ENCODE measurements at places on chromosomes 13 and 19.

DNA sequence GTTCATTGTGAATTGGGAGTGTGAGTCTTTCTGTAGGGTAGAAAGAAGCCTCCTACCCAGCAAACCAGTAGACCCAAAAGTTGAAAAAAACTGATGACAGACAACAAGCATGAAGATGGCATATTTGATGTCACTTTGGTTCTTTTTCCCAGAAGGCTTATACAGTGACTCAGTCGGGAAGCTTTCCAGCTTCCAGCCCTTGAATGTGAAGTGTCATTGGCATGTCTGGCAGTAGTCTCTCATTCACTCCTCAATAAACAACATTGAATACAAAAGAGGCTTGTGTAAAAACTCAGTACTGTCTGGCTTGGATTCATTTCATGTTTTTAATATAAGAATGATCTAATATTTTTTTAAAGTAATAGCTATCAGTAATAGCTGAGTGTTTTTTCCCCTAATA is 68.7 kb downstream of the IPO5 start:
- no peak for DNase-seq

- DNase-seq: no peak
These were observed 1.5 kb upstream of the TRPC4 start for GRCh38 chr13:37870895-37871550.

GRCh38 chr13:40619479-40619814 is 47.0 kb downstream of the FOXO1 start:
- no peak for DNase-seq

DNA sequence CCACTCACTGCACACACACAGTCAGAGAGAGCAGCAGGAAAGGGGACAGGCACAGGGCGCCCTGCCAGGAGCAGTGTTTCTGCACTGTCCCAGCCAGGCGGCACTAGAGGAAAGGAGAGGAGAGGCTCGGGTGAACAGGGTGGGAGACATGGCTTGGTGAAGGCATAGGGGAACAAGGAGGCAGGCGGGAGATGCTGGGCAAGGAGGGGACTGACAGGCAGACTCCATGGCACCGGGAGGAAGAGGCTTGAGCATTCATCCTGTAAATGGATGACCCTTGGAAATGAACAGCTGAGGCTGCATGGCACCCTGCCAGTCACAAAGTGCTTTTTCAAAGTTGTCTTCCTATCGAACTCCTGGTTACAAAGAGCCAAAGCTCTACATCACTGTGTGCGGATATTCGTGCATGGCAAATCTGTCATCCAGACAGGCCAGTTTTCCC is 22.4 kb downstream of the MED26 start:
- DNase-seq: no peak

- peak; percentile 55 for DNase-seq
These were observed 9.5 kb upstream of the INSL3 start for GRCh38 chr19:17830567-17831418.

DNA sequence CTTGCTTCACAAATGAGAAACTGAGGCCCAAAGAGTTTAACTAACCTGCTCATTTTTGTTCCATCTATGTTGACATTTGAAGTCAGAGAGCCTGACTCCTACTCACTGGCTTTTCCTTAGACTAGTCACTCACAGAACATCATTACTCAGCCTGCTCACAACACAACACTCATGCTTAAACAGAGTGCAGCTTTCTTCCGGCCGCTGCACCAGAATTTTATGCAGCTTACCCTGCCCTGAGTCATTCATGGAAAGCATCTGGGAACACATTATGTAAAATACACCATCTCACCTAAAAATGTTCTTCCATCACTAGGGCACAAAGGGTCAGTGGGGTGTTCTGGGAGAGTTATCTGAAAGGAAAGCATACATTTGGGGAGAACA is 303.4 kb downstream of the SPRY2 start:
- DNase-seq: no peak

DNA sequence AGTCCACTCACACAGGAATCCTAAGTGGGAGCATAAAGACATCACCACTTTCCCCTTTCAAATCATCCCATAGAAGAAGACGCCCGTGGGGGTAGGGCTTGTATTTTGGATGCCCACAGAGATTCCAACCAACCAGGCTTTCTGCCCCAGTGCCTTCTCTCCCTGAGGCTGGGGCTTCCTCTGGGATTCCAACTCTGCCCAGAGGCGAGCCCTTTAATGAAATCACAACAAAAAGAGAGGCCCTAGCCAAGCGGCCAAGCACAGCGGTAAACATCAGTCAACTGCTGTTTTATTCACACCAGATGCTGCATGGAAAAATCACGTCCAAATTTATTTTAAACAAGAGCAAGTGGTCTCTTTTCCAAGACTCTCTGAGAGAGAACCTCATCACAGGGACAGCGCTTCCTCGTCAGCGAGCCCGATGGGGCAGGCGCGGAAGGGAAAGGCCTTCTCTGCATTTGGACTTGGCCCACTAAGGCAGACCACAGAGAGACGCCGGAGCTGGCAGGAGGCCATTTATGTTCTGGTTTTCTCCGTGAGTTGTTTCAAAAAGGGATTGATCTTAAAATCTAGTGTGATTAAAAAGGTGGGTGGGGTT is 31.5 kb downstream of the ADPRHL1 start:
- DNase-seq: no peak

DNA sequence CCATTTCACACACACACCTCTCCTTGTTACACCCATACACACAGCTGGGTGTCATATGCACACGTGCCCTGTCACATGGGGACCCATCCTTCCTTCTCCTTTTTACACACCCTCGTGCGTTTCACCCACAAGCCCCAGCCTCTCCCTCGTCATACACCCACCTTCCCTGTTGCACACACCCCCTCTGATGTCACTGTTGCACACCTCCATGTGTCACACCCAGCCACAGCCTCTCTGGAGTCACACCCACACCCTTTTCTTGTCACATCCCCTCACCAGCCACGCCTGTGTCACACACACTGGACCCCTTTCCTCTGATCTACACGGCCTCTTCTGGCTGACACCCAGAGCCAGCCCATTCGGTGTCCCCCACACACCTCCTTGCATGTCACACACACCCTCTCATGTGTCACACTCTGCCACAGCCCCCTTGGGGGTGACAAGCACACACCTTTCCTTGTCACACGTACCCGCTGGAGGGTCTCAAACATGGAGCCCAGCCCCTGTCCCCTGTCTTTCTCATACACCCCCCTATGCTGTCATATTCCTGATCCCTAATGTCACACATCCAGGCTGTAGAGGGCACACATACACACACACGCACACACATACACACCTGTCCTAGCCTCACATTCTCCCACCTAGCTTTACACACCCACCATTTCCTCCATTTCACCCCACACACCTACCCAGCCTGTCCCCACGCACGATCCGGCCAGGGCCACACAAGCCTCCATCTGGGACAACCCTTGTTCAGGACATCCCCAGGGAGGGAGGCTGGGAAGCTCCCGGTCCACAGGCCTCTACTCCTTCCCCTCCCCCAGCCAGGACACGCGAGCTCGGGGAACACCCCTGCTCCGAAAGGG is 1.4 kb downstream of the NOVA2 start:
- DNase-seq: no peak

DNA sequence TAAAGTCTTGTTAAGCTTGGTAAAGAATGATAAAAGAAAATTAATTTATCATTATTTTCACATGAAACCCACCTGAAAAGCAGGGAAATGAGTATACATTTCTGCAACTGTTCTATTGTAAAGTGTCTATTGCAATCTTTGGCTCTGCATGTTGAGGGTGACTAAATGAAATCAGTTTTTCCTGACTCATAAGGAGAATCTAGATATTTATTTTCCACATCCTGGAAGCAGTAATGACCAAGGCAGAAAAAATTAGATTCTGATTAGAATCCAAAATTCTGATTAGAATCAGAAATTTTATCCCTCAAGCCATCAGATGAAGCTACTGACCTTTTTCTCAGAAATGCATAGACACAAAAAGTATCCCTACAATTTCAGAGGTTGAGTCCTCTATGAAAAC is 178.4 kb downstream of the MYO16 start:
- no peak for DNase-seq

DNA sequence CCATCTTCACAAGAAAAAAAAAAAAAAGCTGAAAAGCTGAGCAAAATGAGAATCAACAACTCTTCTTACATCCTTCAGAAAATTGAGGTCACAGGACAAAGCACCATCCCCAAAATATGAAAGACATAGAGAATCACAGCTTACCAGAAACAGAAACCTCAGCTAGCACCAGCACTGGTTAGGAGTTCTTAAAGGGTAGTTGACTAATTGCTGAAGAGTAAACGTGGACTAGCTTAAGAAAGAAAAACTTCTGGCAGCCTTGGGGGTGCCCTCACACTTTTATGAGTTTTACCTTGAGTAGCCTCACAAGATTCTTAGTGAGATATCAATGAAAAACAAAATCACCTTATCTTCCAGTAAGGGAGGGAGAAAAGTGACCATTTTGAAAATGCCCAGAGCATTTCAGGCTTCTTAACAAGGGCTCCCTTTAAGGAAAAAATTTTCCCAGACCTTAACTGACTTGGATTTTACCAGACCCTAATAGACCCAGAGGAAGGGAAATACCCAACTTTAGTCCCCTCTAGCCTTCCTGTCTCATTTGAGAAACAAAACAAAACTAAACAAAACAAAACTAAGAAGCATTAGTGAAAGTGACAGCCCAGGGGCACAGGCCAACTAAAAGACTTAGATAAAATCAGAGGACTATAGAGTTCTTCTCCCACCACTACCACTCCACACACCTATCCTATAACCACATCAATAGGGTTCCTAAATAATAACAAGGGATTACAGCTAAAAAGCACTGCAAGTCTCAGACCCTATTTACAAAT is 888.6 kb downstream of the DIAPH3 start:
- no peak for DNase-seq

DNA sequence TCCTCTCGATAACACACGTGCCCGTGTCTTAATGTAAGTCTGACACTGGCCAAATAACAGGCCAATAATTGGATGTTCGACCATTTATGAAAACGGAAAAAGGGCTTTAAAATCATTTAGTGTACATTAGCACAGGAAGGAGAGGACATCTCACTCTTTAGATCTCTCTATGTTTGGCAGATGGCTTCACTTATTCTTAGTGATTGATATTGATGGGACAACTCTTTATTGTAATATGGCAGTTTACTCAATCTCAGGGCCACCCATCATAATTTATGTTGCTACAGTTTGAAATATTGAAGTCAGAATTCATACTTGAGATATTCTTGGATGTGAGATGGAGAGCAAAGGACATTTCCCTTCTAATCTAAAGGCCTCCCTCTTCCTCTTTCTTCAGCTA is 430.7 kb upstream of the ARGLU1 start:
- no peak for DNase-seq

GRCh38 chr13:25171517-25172302 is at the start of gene AMER2:
AMER2 (minus strand) TSS chr13:25172288; CDS start chr13:25171619, 669 bp downstream.
- peak; percentile 77 for DNase-seq

- DNase-seq: no peak
These were observed 14.5 kb downstream of the NLRP12 start for GRCh38 chr19:53809518-53810186.

DNA sequence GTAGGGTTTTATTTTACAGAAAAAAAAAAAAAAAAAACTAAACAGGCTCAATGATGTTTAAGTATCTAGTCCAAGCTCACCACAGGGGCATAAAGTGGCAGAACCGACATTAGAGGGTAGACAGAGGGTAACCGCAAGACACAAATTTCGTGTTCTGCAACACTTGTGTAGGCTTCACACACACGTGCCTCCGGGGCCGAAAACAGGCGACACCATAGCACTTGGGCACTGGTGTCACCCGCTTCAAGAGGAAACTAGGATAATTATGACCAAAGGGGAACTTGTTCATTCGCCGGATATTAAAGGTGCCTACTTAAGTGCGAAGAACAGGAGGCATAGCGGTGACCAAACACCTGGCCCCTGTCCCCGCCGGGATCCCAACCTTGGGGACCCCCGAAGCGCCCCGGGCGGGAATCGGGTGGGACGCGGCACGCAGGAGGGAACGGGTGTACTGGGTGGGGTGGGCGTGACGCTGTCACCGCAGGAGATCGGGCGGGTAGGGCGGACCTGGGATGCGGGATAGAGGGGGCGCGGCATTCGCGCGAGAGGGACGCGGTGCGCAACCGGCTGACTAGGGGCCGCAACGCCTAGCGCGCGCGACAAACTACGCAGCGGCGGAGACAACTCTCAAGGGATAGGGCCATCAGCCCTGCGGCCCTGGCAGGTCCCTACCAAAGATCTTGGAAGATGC is 558 bp downstream of the MZT1 start:
- peak; percentile 2 for DNase-seq

- DNase-seq: no peak
These were observed 1290.9 kb upstream of the ATXN8OS start for GRCh38 chr13:68816715-68817114.

GRCh38 chr19:55406826-55407549 is 600 bp downstream of the UBE2S start:
- no peak for DNase-seq

- DNase-seq: no peak
These were observed 303.6 kb upstream of the DACH1 start for GRCh38 chr13:72170571-72170970.

Measured in frontal cortex (tissue), 4 donors.